Lower lobe of right lung (tissue), 2 donors: ENCODE measurements at places on chromosomes 3 and 15. TPM values are rescaled to one million over a fixed set of nuclear protein-coding genes. Genes with fewer than 3 reads are reported as not detected.

GRCh38 chr15:78509726-78510312 is 2.4 kb downstream of the HYKK start:
- H3K27ac ChIP-seq: no peak overlapping the region
- no peak for DNase-seq

DNA sequence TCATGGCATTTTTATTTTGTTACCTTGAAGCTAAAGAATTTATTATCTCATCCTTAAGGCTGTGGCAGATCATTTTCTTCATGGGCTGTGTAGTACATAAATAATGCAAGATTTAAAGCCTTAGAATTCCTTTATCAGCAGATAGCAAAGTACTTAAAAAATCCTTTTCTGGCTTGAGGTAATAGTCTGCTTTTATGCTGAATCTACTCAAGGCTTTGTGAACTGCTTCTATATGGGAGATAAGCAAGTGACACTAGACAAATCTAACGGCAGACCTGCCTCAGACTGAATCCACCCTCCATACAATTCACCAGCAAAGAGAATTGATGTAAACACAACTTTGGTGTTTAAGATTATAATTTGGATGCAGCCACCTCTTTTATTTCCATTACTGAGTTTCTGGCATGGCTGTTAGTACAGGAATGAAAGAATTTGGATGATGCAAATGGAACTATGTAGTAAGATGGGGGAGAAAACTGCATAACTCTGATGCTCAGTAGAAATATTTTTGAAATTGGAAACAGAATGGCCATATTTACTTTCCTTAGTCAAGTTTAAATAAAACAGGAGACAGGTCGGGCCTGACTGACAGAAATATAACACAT is 1121.5 kb downstream of the NAALADL2 start:
- H3K27me3 ChIP-seq: no peaks in the 10 kb centered on the region
- no peaks in the 10 kb centered on the region for H3K4me1 ChIP-seq
- no peaks in the 10 kb centered on the region for H3K36me3 ChIP-seq
- no peak overlapping the region for H3K27ac ChIP-seq
- DNase-seq: no peak
- H3K4me3 ChIP-seq: no peak overlapping the region

DNA sequence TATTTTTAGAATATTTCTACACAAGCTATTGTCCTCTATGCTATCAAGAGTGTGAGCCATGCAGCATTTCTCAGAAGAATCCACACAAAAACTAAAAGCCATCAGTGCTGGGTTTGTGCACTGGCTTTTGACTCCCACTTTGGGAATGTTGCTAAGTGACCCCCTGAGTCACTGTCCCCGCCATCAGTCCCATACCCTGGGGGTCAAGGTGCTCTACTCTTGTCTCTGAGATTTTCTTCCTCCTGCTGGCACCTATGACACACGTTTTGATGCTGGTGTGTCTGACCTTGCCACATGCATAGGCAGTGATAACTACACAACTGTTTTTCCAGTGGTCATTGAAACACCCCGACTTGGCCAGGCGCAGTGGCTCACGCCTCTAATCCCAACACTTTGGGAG is 19.8 kb downstream of the CMTM7 start:
- H3K4me3 ChIP-seq: no peak overlapping the region
- peaks cover 60% of the 10 kb centered on the region for H3K4me1 ChIP-seq
- H3K36me3 ChIP-seq: no peaks in the 10 kb centered on the region
- H3K27ac ChIP-seq: no peak overlapping the region
- H3K27me3 ChIP-seq: no peaks in the 10 kb centered on the region

DNA sequence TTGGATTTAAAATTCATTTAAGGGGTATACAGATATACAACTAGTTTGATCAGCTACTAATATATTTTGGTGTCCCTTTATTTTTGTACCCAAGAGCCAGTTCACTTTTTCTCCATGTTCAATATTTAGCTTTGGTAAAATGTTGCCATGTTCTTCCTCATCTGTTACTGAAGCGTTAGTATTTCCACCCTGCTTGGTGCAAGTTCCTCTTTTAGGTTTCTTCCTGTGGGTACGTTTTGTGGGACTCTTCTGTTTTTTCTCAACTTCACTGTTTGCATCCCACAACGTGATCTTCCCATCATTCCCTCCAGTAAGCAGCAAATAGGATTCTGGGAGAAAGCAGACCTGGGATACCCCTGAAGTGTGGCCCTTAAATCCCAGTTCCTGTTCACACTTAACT is 14.1 kb downstream of the WDR53 start:
- H3K27ac ChIP-seq: no peak overlapping the region
- peaks cover 11% of the 10 kb centered on the region for H3K36me3 ChIP-seq
- no peaks in the 10 kb centered on the region for H3K27me3 ChIP-seq
- no peak overlapping the region for H3K4me3 ChIP-seq
- DNase-seq: no peak

Gene PLCB2
- 105 TPM for total RNA-seq

Gene ZNF620
- 6.4 TPM for total RNA-seq

DNA sequence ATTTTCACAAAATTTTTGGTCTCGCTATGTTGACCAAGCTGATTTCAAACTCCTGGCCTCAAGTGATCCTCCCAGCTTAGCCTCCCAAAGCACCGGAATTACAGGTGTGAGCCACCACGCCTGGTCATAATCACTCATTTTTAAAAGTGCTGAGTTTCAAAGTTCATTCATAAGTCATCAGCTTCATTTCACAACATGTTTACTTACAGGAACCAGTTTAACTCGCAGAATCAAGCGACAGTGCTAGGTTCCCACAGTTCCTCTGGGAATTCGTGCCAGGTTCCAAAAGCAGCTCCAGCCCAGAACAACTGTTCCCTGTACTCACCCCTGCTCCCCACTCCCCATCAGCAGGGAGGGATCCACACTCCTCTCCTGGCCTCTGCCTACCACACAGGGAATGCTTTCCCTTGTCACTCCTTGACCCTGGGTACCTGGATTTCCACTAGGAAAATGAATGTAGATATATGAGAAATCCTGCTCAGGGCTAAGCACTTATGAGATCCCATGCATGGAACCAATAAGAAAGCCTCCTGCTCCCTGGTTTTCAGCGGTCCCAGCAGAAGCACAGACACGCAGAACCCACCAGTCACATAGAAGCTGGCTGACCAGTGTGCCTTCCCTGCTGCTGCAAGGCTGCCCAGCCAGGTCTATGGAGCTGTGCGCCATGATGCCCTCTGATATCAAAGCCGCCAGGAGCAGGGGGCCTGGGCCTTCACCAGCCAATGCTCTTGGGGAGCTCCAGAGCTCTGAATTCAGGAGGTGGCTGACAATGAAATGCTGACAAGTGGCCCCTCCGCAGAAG is 72.3 kb downstream of the ITGB5 start:
- no peaks in the 10 kb centered on the region for H3K27me3 ChIP-seq
- peaks cover 21% of the 10 kb centered on the region for H3K36me3 ChIP-seq
- H3K4me3 ChIP-seq: no peak overlapping the region
- H3K27ac ChIP-seq: no peak overlapping the region
- peaks cover 26% of the 10 kb centered on the region for H3K4me1 ChIP-seq

DNA sequence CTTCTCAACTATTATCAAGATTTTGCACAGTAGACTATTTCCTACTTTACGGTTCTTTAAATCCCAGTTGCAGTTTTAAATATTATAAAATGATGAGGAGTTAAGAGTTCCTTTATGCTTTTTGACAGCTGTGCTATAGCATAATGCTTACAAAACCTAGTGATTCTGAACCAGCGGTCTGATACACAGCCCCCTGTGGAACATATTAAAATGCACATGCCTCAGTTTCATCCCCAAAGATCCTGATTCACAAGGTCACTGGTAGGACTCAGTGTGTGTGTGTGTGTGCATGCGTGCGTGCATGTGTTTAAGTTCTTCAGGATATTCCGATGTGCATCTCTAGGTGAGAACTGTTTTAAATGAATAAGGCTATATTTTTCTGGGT is 330.1 kb upstream of the TPM1 start:
- peaks cover 17% of the 10 kb centered on the region for H3K36me3 ChIP-seq
- no peak overlapping the region for H3K27ac ChIP-seq
- no peak overlapping the region for H3K4me3 ChIP-seq
- DNase-seq: no peak
- no peaks in the 10 kb centered on the region for H3K27me3 ChIP-seq
- H3K4me1 ChIP-seq: no peaks in the 10 kb centered on the region

- DNase-seq: no peak
- no peaks in the 10 kb centered on the region for H3K4me1 ChIP-seq
- no peak overlapping the region for H3K27ac ChIP-seq
Observed at GRCh38 chr15:41806291-41807181, 21.4 kb upstream of the JMJD7 start.

- H3K36me3 ChIP-seq: no peaks in the 10 kb centered on the region
- no peaks in the 10 kb centered on the region for H3K4me1 ChIP-seq
- DNase-seq: no peak
- H3K27me3 ChIP-seq: no peaks in the 10 kb centered on the region
- H3K27ac ChIP-seq: no peak overlapping the region
Observed at GRCh38 chr3:165256554-165257065, 60.4 kb upstream of the SLITRK3 start.

Gene EXD1
- not detected for total RNA-seq

Gene ILDR1
- total RNA-seq: 8.3 TPM

Gene GPR62
- not detected for total RNA-seq

- H3K4me3 ChIP-seq: no peak overlapping the region
- no peak overlapping the region for H3K27ac ChIP-seq
- no peaks in the 10 kb centered on the region for H3K4me1 ChIP-seq
- no peaks in the 10 kb centered on the region for H3K36me3 ChIP-seq
- no peaks in the 10 kb centered on the region for H3K27me3 ChIP-seq
Observed at GRCh38 chr15:60819860-60820259, 340.9 kb upstream of the ICE2 start.

Gene SLC6A1
- total RNA-seq: 1.8 TPM

GRCh38 chr3:143628971-143629370 is 219.3 kb downstream of the SLC9A9 start:
- no peak overlapping the region for H3K4me3 ChIP-seq
- no peaks in the 10 kb centered on the region for H3K4me1 ChIP-seq
- DNase-seq: no peak

DNA sequence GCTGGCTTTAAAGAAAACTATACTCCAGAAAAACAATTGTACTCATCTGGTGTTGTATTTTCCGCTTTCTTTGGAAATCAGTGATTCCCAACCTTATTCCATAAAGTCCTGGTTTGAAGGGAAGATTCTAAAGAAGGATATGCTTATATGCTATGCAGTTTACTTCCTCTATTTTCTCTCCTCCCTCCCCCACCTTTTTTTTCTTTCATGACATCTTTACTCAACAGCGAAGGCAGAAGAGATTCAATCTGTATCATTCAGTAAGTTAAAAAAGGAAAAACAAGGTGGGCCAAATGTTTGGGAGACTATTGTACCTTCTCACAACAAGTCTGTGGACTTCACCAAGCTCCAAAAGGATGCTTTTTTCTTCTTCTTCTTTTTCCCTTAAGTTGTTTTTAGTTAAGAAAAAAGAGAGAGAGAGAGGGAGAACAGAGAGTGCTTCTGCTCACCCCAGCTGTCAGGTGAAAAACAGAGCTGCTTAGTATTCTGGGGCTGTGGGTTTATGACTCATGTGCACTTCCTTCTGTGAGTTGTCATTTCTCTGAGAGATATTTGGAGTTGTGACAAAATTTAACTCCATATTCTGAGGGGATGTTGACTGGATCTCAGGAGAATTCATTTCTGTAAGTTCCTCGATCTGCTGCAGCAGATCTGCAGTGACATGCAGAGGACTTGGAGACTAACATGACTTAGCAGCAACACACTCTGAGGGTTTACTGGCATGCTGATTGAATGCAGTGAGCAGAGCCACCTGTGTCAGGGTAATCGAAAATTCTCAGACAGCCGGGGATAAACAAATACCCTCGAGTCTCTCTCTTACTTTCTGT is 70.7 kb downstream of the SSR3 start:
- DNase-seq: no peak
- H3K27ac ChIP-seq: peak overlapping the region; percentile 62

Gene GATM
- total RNA-seq: 7.2 TPM

GRCh38 chr15:75347222-75348033 is 589 bp downstream of the NEIL1 start:
- peak overlapping the region; percentile 90 for H3K4me3 ChIP-seq
- H3K27me3 ChIP-seq: no peaks in the 10 kb centered on the region
- peaks cover 28% of the 10 kb centered on the region for H3K4me1 ChIP-seq
- peak; percentile 79 for DNase-seq
- peak overlapping the region; percentile 81 for H3K27ac ChIP-seq

Gene CX3CR1
- 14.1 TPM for total RNA-seq

DNA sequence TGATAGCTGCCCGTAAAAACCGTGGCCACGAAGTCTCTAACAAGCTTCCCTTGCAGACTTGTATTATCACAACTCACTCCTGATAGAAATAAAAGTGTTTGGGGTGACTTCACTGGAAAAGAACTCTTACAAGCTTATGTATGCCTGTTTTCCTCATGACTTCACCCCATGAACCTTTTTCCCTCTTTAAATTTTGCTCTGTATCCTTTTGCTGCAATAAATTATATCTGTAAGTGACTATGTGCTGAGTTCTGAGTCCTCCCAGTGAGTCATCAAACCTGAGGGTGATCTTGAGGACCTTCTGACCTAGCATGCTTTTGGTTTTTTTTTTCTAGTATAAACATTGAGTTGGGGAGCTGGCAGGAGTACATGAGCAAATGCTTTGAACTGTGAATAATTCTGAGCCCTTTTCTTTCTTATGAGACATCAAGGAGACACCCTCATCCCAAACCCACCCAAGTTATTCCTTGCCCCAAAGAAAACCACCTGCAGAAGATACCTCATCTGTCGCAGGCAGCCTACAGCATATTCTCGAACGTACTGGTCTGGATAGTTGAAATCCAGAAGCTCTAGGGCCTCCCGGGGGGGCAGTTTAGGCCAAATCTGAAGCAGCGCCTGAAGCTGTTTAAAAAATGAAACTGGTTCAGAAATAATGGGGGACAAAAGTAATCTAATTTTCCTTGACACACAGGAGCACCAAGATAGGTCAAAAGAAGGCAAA is 85.9 kb downstream of the FAIM start:
- H3K36me3 ChIP-seq: peaks cover 22% of the 10 kb centered on the region
- DNase-seq: no peak
- no peaks in the 10 kb centered on the region for H3K27me3 ChIP-seq
- no peak overlapping the region for H3K27ac ChIP-seq

GRCh38 chr3:107739227-107739626 is 216.5 kb downstream of the BBX start:
- H3K36me3 ChIP-seq: no peaks in the 10 kb centered on the region
- no peaks in the 10 kb centered on the region for H3K27me3 ChIP-seq
- no peaks in the 10 kb centered on the region for H3K4me1 ChIP-seq
- H3K27ac ChIP-seq: no peak overlapping the region

DNA sequence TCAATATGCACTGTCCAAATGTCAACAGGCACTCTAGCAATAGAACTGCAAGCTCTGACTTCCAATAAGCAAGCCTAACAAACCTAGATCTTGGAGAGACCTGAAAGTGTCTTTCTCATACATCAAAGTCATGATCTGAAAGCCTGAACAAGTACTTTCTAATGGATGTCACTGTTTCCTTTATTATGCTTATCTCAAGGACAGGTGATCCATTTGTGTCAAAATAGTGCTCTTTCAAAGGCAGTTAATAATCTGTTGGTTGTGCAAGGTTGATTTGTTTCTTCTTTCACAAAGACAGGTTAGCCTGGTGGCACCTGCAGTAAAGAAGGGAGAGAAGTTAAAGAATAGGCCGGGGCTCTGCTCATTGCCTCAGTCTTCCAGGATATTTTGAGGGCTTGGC is 146.8 kb downstream of the EPHB1 start:
- DNase-seq: no peak
- H3K4me1 ChIP-seq: no peaks in the 10 kb centered on the region
- H3K27ac ChIP-seq: no peak overlapping the region
- no peaks in the 10 kb centered on the region for H3K36me3 ChIP-seq
- no peaks in the 10 kb centered on the region for H3K27me3 ChIP-seq
- H3K4me3 ChIP-seq: no peak overlapping the region

- H3K36me3 ChIP-seq: no peaks in the 10 kb centered on the region
- DNase-seq: no peak
- H3K27me3 ChIP-seq: no peaks in the 10 kb centered on the region
- H3K4me1 ChIP-seq: peaks cover 11% of the 10 kb centered on the region
- H3K27ac ChIP-seq: peak overlapping the region; percentile 44
- H3K4me3 ChIP-seq: no peak overlapping the region
Observed at GRCh38 chr3:119570229-119570628, 9.1 kb upstream of the ADPRH start.

Gene SPESP1
- 2.0 TPM for total RNA-seq
